ENCODE measurements at places on chromosomes 1 and 21. TPM values are rescaled to one million over a fixed set of nuclear protein-coding genes. Genes with fewer than 3 reads are reported as not detected.

The FOXD2 gene
- total RNA-seq, result 0.48 TPM

The CRNN gene
- total RNA-seq, result not detected

The TRIM46 gene
- 1.8 TPM for total RNA-seq

The ADAM30 gene
- not detected for total RNA-seq

The CELA3B gene
- total RNA-seq, result not detected

The XCL2 gene
- not detected for total RNA-seq

The GJC2 gene
- 0.32 TPM for total RNA-seq

The KCNJ10 gene
- not detected for total RNA-seq

The AJAP1 gene
- total RNA-seq, result not detected

The CDA gene
- 32.0 TPM for total RNA-seq

The CD48 gene
- not detected for total RNA-seq

The RASAL2 gene
- 20.8 TPM for total RNA-seq

The HUNK gene
- total RNA-seq, result 1.4 TPM

The RAB25 gene
- not detected for total RNA-seq

The LUZP1 gene
- total RNA-seq, result 22.5 TPM

The MEX3A gene
- 2.3 TPM for total RNA-seq

The RPAP2 gene
- 11.3 TPM for total RNA-seq

The LDLRAD1 gene
- total RNA-seq, result not detected

The TMPRSS15 gene
- not detected for total RNA-seq

The RGS13 gene
- not detected for total RNA-seq

The PRR9 gene
- total RNA-seq, result not detected

The CERS2 gene
- 248 TPM for total RNA-seq

The INAVA gene
- total RNA-seq, result 43.6 TPM

The DNASE2B gene
- total RNA-seq, result not detected

The AK5 gene
- 8.2 TPM for total RNA-seq

The SYTL1 gene
- 0.25 TPM for total RNA-seq

The ITPKB gene
- 2.7 TPM for total RNA-seq

The RNF223 gene
- 0.14 TPM for total RNA-seq

The BMP8B gene
- 5.1 TPM for total RNA-seq

The ERO1B gene
- 4.6 TPM for total RNA-seq

The NFASC gene
- total RNA-seq, result 1.5 TPM

The OR6K3 gene
- not detected for total RNA-seq

The SPRR2B gene
- not detected for total RNA-seq

The OR13G1 gene
- not detected for total RNA-seq

The KDF1 gene
- 0.12 TPM for total RNA-seq

The TMEM125 gene
- total RNA-seq, result not detected

The DMRTA2 gene
- 0.06 TPM for total RNA-seq

The MPZ gene
- total RNA-seq, result 0.30 TPM

The ATP1A4 gene
- total RNA-seq, result not detected
